ENCODE measurements at places on chromosomes 1 and 21.

DNA sequence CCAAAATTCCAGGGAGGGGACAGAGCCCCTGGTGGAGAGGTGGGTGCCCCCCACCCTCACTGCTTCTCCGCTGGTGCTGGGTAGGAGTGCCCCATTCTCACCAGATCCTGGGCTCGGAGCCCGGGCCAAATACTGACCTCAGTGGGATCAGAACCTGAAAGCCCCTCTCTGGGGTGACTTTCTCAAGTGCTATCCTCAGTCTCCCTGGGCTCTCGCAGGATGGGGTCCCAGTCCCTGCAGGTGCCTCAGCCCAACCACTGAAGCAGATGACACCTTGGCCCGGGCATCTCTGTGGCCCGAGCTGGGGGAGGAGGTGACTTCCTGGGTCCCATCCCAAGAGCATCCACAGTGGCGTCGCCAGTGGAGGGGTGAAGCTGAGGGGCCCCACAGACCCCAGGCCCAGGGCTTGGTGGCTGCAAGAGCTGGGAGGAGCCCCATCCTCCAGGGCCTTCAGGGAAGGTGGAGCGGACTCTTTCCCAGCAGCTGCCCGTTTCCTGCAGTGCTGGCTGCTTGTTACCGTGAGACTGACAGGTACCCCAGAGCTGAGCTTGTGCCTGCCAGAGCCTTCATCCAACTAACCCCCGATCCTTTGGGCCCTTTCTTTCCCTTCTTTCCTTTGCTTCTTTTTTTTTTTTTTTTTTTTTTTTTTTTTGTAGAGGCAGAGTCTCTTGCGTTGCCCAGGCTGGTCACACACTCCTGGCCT lies 3.9 kb upstream of the FNDC10 start:
- no peak for DNase-seq

- no peak for DNase-seq
Measured at GRCh38 chr1:53733975-53734649, 4.9 kb downstream of the GLIS1 start.

GRCh38 chr1:184940226-184940625 lies 34.1 kb downstream of the NIBAN1 start:
- DNase-seq: no peak

DNA sequence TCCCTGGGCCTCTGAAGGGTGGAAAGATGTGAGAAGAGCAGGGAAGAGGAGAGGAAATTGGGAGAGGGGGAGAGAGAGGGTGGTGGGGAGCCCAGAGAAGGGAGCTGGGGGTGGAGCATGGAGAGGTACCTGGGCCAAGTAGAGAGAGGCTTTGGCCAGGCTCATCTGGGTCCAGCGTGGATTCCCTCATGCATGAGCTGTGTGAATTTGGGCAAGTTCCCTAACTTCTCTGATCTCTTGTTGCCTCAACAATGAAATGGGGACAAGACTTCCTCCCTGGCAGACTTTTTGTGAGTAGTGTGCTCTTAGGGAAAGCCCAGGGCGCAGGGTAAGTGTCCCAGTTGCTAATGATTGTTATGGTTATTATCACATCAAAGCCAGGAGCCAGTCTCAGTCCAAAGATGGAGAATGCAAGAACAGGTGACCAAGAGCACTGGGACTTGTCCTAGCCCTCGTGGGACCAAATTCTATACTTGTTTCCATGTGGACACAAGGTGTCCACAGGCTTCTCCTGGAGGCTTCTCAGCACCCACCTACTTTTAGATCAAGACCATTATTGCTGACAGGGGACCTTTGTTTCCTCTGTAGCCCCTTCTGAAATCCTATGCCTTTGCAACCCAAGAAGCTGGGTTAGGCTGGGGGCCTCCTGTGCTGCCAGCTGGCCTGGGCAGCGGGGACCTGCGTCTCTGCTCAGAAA lies 13.9 kb downstream of the IL6R start:
- no peak for DNase-seq

- no peak for DNase-seq
Measured at GRCh38 chr1:3352952-3353331, 101.5 kb upstream of the ARHGEF16 start.

- no peak for DNase-seq
Measured at GRCh38 chr1:229970714-229971113, 96.3 kb upstream of the GALNT2 start.

- DNase-seq: no peak
Measured at GRCh38 chr1:20466273-20466672, 19.7 kb downstream of the CAMK2N1 start.

- peak; percentile 15 for DNase-seq
Measured at GRCh38 chr21:36260802-36261201, 59.2 kb upstream of the MORC3 start.

GRCh38 chr21:14530592-14530991 lies 15.5 kb downstream of the SAMSN1 start:
- no peak for DNase-seq

All from germinal center (tissue), 1 donor.